HCEC 1CT (cell line): ENCODE measurements at places on chromosomes 3 and 15.

DNA sequence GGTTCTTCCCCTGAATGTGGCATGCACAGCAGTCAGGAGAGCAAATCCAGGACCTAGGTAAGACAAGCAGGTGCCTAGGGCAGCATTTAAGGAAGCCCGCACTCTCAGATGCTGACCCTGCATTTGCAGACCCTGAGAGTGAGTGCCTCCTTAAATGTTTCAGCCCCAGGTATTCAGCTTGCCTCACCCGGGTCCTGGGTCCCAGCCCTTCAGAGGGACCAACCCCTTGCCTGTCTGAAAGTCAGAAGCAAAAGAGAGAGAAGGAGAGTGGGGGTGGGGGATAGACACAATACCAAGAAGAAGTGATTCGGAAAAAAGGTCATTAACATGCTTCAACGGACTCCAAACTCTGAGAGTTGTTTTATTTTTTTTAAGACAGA, 75.0 kb downstream of the MEGF11 start:
- DNase-seq: no peak

DNA sequence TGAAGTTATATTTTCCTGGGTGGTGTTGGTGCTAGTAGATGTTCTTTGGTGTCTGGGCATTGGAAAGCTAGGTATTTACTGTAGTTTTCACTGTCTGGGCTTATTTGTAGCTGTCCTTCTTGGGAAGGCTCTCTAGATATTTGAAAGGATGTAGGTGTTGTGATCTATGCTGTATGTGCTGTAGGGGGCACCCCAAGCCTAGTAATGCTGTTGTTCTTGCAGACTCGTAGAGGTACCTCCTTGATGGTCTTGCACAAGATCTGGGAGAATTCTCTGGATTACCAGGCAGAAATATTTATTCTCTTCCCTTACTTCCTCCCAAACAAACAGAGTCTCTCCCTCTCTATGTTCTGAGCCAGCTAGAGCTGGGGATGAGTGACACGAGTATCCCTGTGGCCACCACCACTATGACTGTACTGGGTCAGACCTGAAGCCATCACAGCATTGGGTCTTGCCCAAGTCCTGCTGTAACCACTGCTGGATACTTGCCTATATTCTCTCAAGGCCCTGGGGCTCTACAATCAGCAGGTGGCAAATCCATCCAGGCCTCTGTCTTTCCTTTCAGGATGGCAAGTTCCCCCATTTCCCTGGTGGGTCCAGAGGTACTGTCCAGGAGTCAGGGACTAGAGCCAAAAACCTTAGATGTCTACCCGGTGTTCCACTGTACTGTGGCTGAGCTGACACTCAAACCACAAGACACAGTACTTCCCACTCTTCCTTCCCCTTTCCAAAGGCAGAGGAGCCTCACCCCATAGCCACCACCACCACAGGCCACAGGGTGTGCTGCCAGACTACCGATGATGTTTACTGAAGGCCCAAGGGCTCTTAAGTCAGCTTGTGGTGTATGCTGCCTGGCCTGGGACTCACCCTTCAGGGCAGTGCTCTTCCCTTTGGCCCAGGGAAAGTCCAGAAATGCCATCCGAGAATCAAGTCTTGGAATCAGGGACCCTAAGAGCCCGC, 195.2 kb upstream of the DPPA4 start:
- peak; percentile 48 for DNase-seq

- DNase-seq: no peak
These were observed 101.7 kb upstream of the TP63 start for GRCh38 chr3:189529468-189529867.

GRCh38 chr3:45103753-45104714, 42.1 kb downstream of the CDCP1 start:
- DNase-seq: no peak

DNA sequence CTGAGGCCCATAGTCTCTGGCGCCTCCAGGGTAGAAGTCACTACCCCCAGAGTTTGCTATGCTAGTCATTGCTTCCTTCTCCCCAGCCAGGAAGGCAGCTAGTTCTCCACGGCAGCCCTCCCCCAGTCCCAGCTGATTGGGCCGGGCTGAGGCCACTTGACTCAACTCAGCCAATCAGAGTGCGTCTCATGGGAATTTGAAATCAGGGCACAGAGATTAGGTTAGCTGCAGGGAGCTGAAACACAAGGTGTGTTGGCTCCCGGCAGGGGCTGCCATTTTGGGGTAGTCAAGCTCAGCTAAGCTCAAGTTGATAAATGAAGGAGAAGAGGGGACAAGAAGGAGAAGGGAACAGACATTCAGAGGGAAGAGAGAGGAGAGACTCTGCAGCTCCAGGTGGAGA, 32.8 kb downstream of the LINGO1 start:
- DNase-seq: peak; percentile 64
